Right lobe of liver (tissue), 6 donors: ENCODE measurements at places on chromosomes 5 and 9. TPM values are rescaled to one million over a fixed set of nuclear protein-coding genes. Genes with fewer than 3 reads are reported as not detected.

ELAVL2 gene
- not detected for total RNA-seq

DCTN4 gene
- 30.5 TPM for total RNA-seq

CDO1 gene
- 98.9 TPM for total RNA-seq

CFAP90 gene
- total RNA-seq, result 0.64 TPM

HSD17B3 gene
- total RNA-seq, result 1.8 TPM

GRPEL2 gene
- total RNA-seq, result 6.9 TPM

GCNT1 gene
- total RNA-seq, result 1.1 TPM

DNA sequence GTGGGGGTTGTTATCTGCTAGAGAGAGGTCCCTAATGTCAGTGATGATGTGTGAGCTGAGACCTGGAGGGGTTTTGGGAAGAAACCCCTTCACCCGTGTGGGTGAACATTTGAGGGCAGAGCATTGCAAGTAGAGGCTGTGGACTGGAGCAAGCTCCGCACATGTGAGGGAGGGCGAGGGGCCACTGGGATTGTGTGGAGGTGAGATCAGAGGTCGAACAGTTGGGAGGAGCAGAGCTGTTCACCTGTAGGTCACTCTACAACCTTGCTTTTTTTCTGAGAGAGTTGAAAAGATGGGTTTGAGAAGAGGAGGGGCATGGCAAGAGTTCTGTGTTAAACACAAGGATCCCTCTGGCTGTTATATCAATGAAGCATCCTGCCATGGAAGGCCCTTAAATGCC is 480.4 kb upstream of the ZNF608 start:
- H3K4me1 ChIP-seq, result no peaks in the 10 kb centered on the region
- H3K27me3 ChIP-seq, result no peaks in the 10 kb centered on the region
- no peaks in the 10 kb centered on the region for H3K36me3 ChIP-seq
- no peak for DNase-seq

DNA sequence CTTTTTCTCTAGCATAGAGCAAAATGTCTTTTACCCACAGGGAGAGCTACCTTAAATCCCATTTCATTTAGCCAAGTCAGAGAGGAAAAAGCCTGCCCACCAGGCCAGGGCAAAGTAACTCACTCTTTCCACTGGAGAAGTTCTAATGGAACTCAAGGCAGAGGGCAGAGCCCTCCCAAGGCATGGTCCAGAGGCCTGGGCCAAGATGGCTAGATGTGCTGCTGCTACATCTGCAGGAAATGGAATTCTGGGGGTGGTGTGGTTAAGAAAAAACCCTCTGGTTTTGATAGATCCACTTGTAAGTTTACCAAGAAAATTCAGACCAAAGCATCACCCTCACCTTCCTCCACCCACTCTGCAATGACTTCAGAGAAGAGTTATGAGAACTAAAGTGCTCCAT is 37.3 kb downstream of the CSF2 start:
- no peaks in the 10 kb centered on the region for H3K4me1 ChIP-seq
- no peak for DNase-seq
- H3K4me3 ChIP-seq, result no peak overlapping the region

- no peaks in the 10 kb centered on the region for H3K36me3 ChIP-seq
- H3K4me3 ChIP-seq, result no peak overlapping the region
- DNase-seq, result no peak
Observed at GRCh38 chr9:126276056-126276728, 50.4 kb upstream of the MVB12B start.

- H3K27me3 ChIP-seq, result no peaks in the 10 kb centered on the region
- H3K36me3 ChIP-seq, result no peaks in the 10 kb centered on the region
- DNase-seq, result no peak
- no peaks in the 10 kb centered on the region for H3K4me1 ChIP-seq
Observed at GRCh38 chr5:157215514-157216167, 35.0 kb downstream of the ITK start.

- DNase-seq, result no peak
- no peaks in the 10 kb centered on the region for H3K36me3 ChIP-seq
- H3K4me3 ChIP-seq, result no peak overlapping the region
- H3K27me3 ChIP-seq, result no peaks in the 10 kb centered on the region
- no peaks in the 10 kb centered on the region for H3K4me1 ChIP-seq
Observed at GRCh38 chr9:13967438-13967837, 346.5 kb downstream of the NFIB start.

GRCh38 chr9:27365707-27366376 is 68.9 kb upstream of the EQTN start:
- no peaks in the 10 kb centered on the region for H3K36me3 ChIP-seq
- H3K27me3 ChIP-seq, result no peaks in the 10 kb centered on the region
- no peak overlapping the region for H3K27ac ChIP-seq
- no peak overlapping the region for H3K4me3 ChIP-seq
- no peaks in the 10 kb centered on the region for H3K4me1 ChIP-seq

DNA sequence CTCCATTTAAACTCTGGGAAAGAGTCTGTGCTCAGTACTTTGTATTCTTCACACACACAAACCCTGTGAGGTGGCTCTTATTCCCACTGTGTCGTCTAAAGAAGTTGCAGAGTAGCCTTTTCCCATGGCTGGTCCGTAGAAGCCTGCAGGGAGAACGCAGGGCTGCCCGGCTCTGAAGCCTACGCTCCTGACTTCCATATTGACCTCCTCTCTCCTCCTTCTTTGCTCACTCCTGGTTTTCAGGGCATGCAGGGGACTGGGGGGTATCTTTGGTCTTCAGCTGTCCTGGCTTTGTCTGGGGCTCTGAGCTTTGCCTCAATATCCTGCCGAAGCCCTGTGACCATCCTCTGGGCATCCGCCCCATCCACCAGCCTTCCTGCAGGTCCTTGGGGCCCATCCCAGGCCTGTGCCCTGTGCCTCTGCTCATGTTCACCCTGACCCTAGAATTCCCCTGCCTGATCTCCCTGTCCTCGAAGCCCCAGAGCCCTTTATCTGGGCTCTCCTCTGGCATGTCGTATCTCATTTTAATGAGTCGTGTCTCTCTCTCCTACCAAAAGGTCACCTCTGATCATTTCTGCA is 83.8 kb upstream of the FSTL4 start:
- no peaks in the 10 kb centered on the region for H3K27me3 ChIP-seq
- no peak overlapping the region for H3K27ac ChIP-seq
- no peaks in the 10 kb centered on the region for H3K4me1 ChIP-seq
- no peak overlapping the region for H3K4me3 ChIP-seq

DNA sequence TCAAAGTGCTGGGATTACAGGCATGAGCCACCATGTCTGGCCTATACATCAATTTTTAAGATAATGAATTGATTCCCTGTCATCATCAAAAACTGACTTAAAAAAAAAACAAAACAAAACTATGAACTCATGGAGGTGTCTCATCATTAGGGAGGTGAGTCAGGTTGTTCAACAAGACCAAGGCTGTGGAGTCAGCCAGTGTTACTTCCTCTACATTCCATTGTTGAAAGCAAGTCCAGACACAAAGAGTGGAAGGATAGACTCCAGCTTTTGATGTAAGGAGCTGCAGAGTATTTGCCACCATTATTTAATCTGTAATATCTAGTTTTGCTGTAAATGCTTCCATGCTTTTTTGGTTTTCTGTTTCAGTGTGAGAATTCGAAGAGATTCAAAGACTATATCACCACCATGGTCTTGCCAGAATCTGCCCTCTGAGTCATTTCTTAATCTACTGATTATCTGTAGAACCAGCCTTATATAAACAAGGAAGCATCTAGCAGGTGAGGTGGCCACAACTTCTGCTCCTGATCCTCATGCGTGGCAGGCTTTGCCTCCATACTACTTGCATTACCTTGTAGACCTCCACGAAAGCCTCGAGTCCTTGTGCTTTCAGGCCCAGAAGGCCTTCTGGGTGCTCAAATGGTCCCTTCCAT is 156.1 kb downstream of the FGF1 start:
- H3K27ac ChIP-seq, result no peak overlapping the region
- DNase-seq, result no peak
- no peaks in the 10 kb centered on the region for H3K36me3 ChIP-seq
- H3K4me1 ChIP-seq, result no peaks in the 10 kb centered on the region
- no peak overlapping the region for H3K4me3 ChIP-seq
- H3K27me3 ChIP-seq, result no peaks in the 10 kb centered on the region

DNA sequence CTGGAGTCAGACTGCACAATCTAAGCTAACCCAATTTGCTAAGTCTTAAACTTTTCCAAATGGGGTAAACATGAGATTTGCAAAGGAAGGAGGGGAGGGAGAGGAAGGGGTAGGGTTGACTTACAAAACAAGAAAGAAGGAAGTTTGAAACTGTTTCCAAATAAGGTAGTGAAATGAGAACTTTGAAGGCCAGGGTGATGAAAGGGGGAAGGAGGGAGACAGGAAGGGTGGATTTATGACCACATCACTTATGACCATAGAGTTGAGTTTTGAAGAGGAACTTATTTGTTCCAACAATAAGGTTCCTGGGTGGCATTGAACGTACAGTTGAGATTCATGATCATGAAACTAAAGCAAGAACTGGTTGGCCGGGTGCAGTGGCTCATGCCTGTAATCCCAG is 72.5 kb upstream of the DAPK1 start:
- H3K27ac ChIP-seq, result peak overlapping the region; percentile 94
- no peaks in the 10 kb centered on the region for H3K4me1 ChIP-seq
- H3K36me3 ChIP-seq, result no peaks in the 10 kb centered on the region
- H3K27me3 ChIP-seq, result no peaks in the 10 kb centered on the region
- no peak overlapping the region for H3K4me3 ChIP-seq

DNA sequence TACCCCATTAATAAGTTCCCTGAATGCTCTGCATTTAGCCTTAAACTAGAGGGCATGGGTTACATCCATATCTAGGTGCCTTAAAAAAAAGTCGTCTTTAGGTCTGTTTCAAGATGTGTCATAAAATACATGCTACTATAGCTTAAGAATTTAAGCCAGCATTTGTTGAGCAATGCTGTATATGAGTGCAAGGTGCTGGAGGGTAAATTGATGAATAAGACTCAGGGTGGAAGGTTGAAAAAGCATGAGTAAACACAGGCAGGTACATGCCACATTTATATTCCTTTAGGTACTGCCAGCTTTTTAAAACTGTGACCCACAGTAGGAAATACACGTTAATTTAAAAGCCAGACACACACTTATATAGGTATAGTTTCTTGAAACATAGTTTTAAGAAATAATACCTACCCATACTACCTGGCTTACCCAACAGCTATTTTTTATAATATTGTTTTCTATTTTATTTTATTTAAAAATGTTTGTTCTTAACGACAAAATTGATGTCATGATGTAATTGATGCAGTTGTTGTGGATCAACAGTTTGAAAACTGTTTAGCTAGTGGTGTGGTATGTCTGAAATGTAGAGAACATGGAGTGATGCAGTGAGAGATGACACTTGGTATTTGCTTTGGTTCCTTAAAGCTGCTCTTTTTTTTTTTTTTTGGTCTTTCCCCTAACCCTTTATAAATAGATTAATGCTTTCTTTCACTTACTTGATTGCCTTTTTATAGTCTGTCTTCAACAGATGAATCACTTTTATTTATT is 3.9 kb downstream of the HMGCR start:
- H3K4me1 ChIP-seq, result no peaks in the 10 kb centered on the region
- H3K4me3 ChIP-seq, result no peak overlapping the region
- no peaks in the 10 kb centered on the region for H3K27me3 ChIP-seq
- H3K27ac ChIP-seq, result no peak overlapping the region
- DNase-seq, result no peak

DNA sequence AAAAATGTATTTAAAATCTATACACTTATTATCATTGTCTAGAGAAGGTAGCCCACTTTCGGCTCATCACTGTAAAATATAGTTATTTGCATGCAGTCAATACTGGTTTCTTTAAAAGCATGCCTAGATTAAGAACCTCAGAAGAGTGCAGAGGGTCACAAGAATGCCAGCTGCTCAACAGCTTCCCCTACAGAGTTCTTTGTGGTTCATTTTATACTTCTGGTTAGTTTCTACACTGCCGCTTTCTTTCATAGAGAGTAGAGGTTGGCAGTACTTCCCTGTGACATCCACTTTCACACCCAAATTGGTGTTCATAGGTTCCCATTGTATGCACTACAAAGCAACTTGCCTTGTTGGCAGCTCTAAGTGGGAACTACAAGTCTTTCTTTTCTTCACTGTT is 137.3 kb downstream of the KIAA0825 start:
- no peak overlapping the region for H3K27ac ChIP-seq
- no peak overlapping the region for H3K4me3 ChIP-seq
- no peak for DNase-seq
- no peaks in the 10 kb centered on the region for H3K4me1 ChIP-seq
- no peaks in the 10 kb centered on the region for H3K36me3 ChIP-seq

DNA sequence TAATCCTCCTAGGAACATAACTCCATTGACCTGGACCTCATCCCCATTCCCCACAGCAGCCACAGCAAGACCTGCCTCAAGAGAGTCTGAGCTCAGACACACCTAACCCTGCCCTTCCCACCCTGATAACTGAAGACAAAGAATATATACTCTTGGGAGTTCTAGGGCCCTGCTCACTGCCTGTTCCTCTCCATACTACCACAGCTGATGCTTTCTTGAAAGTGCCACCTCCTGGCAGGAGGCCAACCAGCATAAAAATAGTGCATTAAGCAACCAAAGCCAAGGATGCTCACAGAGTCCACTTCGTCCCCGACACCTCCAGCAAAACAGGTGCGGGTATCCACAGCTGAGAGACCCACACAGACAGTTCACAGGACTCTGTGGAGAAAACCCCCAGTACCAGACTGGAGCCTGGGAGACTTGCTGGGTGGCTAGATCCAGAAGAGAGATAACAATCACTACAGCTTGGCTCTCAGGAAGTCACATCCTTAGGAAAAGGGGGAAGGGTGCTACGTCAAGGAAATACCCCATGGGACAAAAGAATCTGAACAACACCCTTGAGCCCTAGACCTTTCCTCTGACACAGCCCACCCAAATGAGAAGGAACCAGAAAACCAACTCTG is 23.5 kb downstream of the FAM114A2 start:
- H3K36me3 ChIP-seq, result no peaks in the 10 kb centered on the region
- no peak overlapping the region for H3K4me3 ChIP-seq
- H3K27me3 ChIP-seq, result no peaks in the 10 kb centered on the region
- no peak for DNase-seq
- H3K4me1 ChIP-seq, result no peaks in the 10 kb centered on the region

DNA sequence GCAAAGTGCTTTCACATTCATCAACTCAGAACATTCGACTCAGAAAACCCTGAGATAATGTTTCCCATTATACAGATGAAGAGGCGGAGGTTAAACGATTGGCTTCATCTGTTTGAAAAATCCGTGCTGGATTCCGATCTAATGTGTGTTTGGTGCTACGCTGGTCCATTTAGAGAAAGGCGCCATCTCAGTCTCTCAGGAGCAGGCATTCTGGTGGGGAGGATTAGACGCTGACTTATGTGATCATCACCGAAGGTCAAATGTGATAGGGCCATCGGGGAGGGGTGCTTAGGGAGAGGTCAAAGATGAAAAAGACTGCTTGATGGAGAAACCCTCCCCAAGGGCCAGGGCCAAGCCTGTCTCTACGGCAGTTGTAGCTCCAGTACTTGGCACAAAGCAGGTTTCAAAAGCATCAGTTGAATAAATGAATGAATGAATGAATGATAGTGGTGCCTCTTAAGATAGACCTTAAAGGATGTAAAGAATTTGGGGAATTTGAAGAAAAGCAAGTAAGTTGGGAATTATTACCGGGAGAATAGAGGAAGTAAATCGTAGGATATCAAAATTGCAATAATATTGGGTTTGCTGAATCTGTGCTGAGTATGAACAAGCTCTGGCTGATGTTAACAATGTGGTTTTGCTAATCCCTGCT is 160.6 kb upstream of the SHB start:
- no peak overlapping the region for H3K27ac ChIP-seq
- H3K36me3 ChIP-seq, result no peaks in the 10 kb centered on the region
- no peaks in the 10 kb centered on the region for H3K4me1 ChIP-seq
- DNase-seq, result no peak
